Stimulated activated CD4-positive, alpha-beta T cell treated with anti-CD3 and anti-CD28 coated beads, Interleukin-1b, Interleukin-23, amount 100 ng/mL, for 1 hour (primary cell): ENCODE measurements at places on chromosomes 2 and 18.

DNA sequence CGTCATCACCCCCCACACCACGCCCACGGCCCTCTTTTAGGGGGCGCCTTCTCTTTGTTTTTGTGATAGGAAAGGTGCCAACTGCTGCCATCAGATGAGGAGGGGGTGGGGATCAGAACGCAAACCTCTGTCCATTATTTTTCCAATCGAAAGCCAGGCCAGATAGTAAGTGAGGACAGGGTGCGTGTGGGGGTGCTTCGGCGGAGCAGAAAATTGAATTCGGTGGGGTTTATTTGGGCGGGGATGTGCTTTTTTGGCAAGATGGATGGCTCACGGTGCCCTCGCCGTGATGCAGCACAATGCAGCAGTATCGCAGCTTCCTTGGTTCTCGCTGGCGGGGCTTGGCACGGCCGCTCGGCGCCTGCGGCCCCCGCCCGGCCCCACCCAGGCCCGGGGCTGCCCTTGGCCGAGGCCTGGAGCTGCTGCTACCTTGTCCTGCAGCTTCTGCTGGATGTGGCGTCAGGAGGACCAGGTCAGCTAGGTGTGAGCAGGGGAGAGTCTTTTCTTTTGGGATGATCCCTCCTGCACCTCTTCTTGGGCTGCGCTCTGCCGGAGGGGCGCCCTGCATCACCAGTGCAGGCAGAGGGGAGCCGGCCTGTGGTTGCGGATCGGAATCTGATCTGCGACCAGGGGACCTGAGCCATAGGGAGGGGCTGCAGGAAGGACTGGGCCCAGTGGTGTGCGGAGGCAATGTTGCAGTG is 1.3 kb downstream of the SPTBN1 start:
- DNase-seq = no peak

- no peak for DNase-seq
Observed at GRCh38 chr2:150147889-150148683, 339.4 kb downstream of the RND3 start.

- DNase-seq = no peak
Observed at GRCh38 chr2:220227266-220227920, 600.0 kb downstream of the SLC4A3 start.

- DNase-seq = no peak
Observed at GRCh38 chr2:26706616-26707473, 14.3 kb downstream of the KCNK3 start.

DNA sequence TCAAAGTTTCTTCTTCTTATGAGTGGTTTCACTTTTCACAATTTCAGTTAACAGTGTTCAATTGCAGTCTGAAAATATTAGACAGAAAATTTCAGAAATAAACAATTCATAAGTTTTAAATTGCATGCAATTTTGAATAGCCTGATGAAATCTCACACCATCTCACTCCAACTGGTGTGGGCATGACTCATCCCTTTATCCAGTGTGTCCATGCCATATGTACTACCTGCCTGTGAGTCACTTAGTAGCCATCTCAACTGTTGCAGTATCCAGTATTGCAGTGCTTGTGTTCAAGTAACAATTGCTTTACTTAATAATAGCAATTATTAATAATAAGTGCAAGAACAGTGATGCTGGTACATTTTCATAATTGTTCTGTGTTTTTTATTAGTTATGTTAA is 1202.5 kb downstream of the DSC3 start:
- no peak for DNase-seq

GRCh38 chr2:70988726-70989648 is 5.7 kb downstream of the TEX261 start:
- DNase-seq = no peak

- DNase-seq = no peak
Observed at GRCh38 chr2:33890686-33891085, 291.6 kb upstream of the FAM98A start.

GRCh38 chr2:31415421-31415820 is 879 bp upstream of the XDH start:
- no peak for DNase-seq

DNA sequence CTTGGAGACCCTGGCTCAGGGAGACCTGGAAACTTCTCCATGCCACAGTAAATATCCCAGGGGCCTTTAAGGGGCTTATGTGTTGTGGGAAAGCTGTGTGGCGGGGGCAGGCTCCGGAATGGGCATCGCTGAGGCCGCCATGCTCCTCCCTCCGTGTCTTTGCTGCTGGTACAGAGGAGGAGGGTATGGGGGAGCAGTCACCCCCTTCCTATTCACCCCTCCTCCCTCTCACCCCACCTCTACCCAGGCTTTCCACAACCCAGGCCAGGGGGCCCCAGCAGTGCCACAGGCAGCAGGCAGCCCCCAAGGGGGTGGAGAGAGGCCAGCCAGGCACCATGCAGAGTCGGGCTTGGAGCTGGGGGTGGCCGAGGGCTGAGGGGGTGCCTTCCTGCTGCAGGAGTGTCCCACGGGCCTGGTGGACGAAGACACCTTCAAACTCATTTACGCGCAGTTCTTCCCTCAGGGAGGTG is 28.0 kb upstream of the FAHD2A start:
- no peak for DNase-seq
